ENCODE measurements at places on chromosomes 7 and 10.

- no peak for DNase-seq
Observed at GRCh38 chr10:74083304-74083703, 67.3 kb downstream of the AP3M1 start.

DNA sequence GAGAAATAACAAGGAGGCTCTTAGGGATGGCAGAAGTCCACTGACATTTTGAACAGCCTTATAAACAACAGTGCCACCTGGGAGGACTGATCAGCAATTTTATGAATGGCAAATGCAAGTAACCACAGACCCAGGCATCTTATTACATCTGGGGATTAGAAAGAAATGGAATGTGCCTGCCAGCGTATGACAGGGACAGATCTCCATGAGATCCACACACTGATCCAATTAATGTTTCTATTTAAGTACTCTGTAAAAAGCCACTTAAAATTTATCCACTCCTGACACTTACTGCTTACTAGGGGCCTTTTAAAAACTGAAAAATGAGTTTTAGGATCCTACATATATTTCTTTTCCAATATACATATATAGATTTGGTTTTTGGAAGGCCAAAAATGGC is 28.6 kb downstream of the PARD3 start:
- no peak for DNase-seq

- DNase-seq, result no peak
Observed at GRCh38 chr7:126079581-126079980, 1150.0 kb upstream of the POT1 start.

GRCh38 chr7:151839451-151839921 is 37.4 kb downstream of the PRKAG2 start:
- no peak for DNase-seq

DNA sequence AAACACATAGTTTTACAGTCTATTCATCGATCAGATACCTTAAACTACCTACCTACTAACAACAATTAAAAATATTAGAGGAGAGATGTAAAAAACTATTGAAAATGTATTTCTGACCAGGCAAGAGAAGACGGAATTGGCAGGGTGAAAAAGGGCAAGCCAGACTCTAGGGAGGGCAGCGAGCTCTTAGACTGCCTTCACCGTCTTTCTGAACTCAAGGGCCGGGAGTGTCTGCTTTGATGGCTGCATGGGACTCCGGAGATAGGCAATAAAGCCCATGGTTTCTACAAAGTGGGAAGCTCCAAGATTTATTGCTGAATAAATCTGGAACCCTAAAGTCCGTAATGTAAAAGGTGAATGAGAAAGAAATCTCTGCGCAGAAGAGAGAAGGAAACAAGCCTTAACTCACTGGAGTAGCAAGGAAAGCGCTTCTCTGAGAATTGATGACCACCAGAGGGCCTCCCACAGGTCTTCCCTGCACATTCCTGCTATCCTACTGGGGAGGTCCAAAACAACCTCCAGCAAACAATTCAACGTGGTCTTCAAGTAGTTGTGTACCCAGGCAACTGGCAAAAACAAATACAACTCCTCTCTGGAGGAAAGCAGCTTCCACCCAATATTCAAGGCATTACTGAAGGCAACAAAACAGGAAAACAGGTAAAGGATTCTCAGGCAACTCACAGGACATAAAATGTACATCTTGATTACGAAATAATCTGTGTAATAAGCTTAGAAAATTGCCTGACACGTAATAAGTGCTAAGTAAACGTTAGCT is 181.3 kb downstream of the SDK1 start:
- DNase-seq, result no peak

DNA sequence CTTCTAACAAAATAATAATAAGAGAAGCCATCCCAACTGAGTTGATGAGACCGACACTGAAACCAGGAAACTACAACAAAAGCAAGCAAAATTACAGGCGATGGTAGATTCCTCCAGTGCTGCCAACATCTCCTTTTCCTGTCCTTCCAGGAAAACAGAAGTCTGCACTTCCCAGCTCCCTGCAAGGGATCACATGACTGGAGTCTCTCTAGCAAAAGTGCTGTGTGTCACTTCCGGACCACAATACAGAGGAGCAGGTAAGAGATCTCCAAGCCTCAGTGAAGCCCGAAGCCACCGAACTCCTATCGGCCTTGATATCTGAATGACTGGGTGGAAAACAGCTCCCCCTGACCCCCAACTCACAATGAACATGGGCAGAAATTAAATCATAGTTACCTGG is 63.2 kb downstream of the SMURF1 start:
- no peak for DNase-seq

- no peak for DNase-seq
Observed at GRCh38 chr10:70090951-70091350, 38.3 kb downstream of the MACROH2A2 start.

GRCh38 chr7:128888039-128888755 is 22.3 kb downstream of the KCP start:
- DNase-seq, result no peak

GRCh38 chr10:49111320-49111698 is 4.0 kb downstream of the VSTM4 start:
- no peak for DNase-seq

DNA sequence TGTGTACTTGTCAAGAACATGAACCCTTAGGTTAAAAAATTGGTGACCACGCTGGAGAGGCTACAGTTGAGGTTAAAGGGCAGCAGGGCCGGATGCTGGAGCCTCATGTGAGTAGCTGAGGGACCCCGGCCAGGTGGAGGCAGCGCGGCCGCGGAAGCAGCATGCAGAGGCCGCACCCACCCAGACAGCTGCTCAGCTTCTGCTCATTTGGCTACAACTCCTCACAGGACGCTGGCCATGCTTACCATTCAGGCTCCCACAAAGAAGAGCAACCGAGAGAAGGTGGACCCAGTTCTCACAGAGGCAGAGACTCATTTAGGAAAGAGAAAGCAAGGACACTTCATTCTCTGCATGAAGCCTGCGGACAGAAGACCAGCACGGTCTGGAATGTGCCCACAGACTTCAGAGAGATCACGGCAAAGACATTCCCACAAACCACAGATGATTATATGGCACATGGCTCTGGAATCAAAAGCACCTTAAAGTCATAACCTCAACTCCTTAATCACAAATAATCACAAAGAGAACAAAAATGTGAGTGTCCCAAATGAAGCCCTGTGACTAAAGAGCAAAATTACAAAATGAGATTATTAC is 94.4 kb downstream of the VOPP1 start:
- DNase-seq, result no peak

DNA sequence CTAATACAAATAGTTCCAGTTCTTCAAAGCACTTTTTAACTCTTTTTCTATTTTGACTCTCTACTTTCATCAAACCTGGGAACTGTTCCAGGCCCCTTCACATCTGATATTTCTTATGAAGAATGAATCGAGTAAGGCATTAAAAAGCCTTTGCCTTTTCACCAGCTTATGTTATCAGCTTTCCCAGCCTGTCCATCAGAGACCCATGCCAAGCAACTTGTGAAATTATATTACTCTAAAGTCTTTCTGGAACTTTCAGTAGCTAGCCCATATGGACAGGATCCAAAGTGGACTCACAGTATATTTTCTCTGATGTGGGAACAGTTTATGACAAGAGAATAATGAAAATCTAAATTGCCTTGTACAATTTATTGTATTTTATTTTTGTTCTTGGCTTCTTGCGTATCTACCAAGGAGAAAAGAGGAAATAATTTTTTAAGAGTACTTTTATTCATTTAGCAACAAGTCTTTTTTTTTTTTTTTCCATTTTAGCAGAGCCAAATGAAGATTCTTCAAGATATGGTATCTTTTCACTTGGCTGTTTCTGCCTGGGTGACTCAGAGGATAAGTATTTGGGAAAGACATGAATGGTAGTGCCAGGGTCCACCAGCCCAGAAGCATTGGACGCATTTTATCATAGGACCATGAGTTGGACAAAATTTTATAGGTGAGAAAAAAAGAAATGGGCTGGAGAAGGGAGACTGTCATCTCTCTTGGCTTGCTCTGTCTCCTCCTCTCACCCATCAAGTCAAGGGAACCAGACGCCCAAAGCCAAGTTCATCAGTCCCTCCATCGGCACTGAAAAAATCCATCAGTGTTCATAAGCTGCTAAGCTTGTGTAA is 195.8 kb upstream of the NEBL start:
- no peak for DNase-seq

- DNase-seq, result no peak
Observed at GRCh38 chr10:36373424-36374096, 731.5 kb upstream of the FZD8 start.

DNA sequence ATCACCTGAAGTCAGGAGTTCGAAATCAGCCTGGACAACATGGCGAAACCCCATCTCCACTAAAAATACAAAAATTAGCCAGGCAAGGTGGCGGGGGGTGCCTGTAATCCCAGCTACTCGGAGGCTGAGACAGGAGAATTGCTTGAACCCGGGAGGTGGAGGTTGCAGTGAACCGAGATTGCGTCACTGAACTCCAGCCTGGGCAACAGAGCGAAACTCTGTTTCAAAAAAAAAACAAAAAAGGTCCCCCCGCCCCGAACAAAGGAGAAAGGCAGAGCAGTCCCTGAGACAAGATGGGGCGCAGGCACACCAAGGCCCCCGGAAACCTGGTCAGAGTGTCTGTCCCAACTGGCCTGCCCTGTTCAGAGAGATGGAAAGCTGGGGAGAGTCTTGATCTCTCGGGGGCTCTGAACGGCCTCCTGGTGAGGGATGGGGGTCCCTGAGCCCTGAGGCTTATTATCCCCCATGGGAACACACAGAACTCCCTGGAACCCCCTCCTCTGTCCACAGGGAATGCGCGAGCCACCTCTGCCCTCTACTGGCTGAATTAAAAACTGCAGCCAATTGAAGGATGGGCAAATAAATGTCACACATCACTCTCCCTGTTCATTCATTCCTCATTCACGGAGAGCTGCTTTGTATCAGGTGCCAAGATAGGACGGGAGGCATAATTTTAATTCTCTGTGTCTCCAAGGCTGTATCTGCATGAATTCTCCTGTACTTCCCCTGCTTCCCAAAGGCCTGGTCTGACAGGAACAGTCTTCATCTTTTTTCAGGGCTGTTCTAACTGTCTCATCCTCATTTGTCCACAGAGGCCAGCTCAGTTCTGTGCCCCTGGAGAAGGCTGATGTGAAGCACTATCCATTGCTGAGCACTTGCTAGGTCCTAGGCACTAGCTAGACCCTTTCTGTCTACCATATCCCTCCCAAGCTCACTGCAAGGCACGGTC is 28.9 kb downstream of the MAT1A start:
- DNase-seq, result no peak

DNA sequence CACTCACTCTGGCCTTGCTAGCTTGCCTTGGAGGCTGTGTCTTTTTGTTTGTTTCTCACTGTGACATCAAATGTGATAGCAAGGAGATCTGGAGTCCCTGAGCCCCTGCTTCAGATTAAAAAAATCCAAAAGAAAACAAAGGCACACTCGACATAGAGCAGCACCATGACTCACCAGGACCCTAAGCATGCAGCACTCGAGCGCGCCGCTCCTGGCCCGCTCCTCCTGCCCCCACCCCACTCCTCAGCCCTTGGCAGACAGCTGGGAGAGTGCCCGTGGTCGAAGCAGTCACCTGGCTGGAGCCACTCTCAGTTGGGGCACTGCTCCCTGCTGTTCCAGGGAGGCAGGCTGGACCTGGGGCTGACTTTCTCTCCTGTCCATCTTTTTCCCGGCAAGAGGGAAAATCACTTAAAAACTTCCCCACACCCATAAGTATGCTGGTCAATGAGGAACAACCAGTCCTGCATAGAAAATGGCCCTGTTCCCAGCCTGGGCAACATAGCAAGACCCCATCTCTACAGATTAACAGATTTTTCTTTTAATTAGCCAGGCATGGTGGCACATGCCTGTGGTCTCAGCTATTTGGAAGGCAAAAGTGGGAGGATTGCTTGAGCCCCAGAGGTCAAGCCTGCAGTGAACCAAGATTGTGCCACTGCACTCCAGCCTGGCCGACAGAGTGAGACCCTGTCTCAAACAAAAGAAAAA is 128.4 kb downstream of the PAXIP1 start:
- no peak for DNase-seq

- DNase-seq, result no peak
Observed at GRCh38 chr7:21044384-21044783, 257.7 kb upstream of the SP8 start.

DNA sequence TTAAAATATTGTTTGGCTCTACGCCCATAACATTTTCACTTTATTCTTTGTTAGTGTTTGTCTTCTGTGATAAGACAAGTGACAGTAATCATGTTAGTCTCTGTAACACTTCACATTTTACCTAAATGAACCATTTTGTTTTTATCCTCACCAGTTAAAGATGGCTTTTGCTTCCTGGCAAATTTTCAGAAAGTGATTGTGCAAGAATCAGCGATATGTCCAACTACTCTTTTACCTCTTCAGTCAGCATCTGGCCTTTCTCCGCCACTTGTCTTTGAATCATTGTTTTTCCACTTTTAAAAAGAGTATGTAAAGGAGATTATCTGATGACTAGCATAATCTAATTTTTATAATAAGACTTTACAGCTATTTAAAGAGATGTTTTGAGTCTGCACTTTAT is 3.5 kb downstream of the DGKB start:
- no peak for DNase-seq

DNA sequence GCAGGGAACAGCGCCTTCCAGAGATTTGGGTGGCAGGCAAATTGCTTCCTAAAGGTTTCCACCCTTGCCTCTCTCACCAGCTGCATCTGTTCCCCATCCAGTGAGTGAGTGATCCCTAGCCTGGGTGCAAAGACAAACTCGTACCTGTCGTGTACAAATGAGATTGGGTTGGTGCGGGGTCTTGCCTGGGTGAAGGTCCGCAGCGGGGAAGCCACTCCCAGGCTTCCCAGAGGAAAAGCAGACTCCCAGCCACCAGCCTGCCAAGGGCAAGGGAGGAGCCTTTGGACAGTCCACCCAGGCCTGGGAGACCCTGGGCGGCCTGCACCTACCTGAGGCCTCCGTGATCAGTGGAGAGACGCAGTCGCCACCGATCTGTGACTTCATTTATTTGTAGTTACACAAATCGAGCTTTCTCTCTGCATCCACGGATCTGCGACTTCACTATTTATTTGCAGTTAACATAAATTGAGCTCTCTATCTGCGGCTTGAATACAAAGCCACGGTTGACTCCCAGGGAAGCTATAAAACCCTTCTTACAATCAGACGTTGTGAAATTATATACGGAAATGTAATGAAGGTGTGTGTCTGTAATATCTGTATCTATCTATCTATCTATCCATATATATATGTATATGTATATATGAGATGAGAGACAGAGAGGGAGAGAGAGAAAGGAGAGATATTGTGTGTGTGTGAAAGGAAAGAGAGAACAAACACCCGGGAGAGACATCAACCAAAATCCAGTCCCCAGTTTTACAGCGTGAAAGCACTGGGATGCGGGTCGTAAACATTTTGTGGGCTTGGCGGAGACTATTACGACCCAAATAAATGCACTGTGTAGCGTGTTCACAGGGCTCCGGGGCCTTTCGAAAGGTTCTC is 3.0 kb upstream of the HOXA7 start:
- no peak for DNase-seq

DNA sequence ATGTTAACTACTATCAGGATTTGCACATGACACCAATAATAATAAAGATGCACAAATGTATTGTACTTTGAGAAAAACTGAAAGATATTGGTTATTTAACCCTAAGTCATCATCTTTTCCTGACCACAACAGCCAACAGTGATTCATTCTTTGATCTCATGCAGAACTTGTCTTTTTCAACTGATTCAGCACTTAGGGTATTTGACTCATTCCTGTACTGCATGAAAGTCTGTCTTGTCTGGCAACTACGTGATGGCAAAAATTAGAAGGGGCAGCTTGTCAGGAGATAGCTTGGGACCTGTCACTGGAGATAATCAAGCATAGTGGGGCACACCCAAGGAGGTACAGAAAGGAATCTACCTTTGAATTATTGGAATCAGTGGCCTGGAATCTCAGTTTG is 77.8 kb upstream of the LRRC17 start:
- no peak for DNase-seq

Data from esophagus squamous epithelium (tissue), 5 donors.